ENCODE measurements at places on chromosomes 7 and 10.

DNA sequence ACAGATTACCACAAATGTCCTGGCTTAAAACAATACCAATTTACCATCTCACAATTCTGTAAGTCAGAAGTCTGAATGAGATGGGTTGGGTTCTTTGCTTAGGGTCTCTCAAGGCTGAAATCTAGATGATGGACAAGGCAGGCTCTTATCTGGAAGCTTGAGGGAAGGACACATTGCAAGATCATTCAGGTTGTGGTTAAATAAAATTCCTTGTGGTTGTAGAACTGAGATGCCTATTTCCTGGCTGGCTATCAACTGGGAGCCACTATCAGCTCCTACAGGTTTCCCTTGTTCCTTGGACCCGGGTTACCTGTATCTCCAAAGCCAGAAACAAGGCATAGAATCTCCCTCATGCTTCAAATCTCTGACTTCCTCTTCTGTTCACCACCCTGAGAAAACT is 148.4 kb downstream of the MDFIC start:
- DNase-seq, result no peak

DNA sequence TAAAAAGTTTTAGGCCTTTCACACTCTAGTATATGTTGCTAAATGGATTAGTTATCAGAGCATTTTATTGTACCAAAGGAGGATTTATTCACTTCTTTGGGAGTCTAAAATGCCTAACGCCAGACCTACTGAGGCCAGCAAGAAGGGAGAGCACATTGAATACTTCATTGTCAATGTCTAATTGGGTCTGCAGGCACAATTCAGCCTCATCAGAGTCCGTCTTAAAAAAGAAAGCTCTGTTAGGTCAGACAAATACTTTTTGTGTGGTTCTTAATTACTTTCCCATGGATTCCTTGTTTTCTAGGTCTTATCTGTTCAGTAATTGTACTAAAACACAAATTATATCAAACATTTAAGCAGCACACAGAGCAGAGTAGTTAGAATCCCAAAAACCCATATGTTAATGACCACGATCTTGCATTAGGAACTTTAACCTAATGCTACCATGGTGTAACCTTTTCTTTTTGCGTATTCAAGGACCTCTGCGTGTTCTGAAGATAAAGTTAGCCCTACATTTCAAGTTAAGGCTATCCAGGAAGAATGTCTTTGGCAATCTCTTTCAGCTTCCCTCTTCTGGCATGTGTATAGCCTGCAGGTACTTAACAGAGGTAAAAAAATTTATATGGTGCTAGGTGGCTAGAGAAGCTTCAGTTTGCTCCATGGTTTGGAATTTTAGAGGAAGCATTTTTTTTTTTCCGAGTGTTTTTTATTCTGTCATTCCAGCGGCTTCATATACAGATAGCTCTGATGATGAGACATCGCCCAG is 45.7 kb upstream of the STRIP2 start:
- DNase-seq, result no peak

- DNase-seq, result no peak
These were observed 68.1 kb downstream of the BMPER start for GRCh38 chr7:33973231-33974015.

DNA sequence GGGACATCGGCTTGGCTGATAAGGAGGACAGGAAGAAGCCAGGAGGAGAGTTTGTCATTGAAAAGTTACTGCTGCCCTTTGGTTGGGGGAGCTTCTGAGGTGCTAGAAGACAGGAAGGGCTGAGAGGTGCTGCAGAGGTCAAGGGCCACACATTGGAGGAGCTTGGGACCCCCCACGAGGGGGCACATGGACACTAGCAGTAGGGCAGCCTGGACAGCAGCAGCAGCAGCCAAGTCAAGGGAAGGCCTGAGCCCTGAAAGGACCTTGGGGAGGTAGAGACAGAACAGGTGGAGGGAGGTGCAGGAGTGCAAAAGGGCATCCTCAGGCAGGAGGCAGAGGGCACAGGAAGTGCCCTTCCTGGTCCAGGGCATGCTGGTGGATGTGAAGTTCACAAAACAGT is 439.7 kb upstream of the IGFBP3 start:
- DNase-seq, result no peak

DNA sequence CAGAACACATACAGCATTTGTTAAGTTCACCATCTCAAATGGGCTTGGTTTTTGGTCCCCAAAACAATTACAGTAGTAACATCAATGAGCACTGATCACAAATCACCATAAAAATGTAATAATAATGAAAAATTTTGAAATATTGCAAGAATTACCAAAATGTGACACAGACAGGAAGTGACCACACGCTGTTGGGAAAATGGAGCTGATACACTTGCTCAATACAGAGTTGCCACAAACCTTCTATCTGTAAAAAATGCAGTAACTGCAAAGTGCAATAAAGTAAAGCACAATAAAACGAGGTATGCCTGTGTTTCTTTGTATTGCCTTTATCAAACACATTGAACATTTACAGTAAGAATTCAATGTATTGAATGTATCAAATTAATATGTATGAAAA is 262.7 kb downstream of the CTNNA3 start:
- DNase-seq, result no peak

- DNase-seq, result no peak
These were observed 11.2 kb downstream of the SLC13A4 start for GRCh38 chr7:135716677-135717238.

- DNase-seq, result no peak
These were observed 110.3 kb downstream of the KAT6B start for GRCh38 chr10:74936577-74937265.

GRCh38 chr7:112293416-112293815 is 86.9 kb downstream of the ZNF277 start:
- no peak for DNase-seq

- no peak for DNase-seq
These were observed 181.1 kb upstream of the IMMP2L start for GRCh38 chr7:111743244-111743847.

- DNase-seq, result no peak
These were observed 3.8 kb upstream of the IL6 start for GRCh38 chr7:22723181-22723601.

GRCh38 chr10:106424981-106425380 is 739.5 kb downstream of the SORCS1 start:
- no peak for DNase-seq

GRCh38 chr7:88269586-88269985 is 37.1 kb downstream of the STEAP4 start:
- no peak for DNase-seq

DNA sequence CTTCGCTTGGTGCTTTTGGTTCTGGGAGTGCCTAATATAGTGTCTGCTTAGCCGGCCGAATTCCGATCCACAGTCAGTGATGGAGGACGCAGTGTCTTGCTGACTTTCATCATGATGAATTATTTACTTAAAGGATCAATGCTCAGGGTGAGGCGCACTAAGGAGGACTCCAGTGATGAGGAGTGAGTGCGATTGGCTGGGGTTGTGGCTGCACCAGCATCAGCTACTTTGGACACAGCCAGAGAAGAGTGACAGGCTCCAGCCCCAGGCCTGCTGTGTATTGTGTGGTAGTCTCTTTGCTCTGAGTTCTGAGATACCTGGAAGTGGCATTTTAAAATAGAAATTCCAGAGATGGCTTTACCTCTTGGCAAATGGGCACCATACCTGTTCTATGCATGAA is 73.3 kb upstream of the ANLN start:
- no peak for DNase-seq

- no peak for DNase-seq
These were observed 46.8 kb downstream of the PIK3AP1 start for GRCh38 chr10:96673318-96674099.

DNA sequence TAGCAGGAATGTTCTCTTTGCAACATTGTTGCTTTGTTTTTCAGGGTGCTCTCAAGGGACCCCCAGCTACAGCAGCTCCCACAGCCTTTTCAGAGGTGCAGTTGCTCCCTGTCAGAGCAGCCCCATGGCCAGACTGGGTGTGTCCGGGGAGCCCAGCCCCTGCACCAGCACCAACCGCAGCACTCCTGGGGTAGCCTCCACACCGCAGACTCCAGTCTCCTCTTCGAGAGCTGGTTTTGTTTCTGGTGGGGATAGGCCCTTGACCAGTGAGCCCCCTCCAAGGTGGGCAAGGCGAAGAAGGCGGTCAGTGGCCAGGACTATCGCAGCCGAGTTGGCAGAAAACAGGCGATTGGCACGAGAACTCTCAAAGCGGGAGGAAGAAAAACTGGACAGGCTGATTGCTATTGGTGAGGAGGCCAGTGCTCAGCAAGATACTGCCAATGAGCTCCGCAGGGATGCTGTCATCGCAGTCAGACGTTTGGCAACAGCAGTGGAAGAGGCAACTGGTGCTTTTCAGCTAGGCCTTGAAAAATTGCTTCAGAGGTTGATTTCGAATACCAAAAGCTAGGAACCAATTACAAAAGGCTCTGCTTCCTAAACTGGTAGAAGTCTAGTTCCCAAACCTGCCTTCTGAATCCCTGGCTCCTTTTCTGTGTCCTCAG is 5.4 kb downstream of the HSPA14 start:
- no peak for DNase-seq

DNA sequence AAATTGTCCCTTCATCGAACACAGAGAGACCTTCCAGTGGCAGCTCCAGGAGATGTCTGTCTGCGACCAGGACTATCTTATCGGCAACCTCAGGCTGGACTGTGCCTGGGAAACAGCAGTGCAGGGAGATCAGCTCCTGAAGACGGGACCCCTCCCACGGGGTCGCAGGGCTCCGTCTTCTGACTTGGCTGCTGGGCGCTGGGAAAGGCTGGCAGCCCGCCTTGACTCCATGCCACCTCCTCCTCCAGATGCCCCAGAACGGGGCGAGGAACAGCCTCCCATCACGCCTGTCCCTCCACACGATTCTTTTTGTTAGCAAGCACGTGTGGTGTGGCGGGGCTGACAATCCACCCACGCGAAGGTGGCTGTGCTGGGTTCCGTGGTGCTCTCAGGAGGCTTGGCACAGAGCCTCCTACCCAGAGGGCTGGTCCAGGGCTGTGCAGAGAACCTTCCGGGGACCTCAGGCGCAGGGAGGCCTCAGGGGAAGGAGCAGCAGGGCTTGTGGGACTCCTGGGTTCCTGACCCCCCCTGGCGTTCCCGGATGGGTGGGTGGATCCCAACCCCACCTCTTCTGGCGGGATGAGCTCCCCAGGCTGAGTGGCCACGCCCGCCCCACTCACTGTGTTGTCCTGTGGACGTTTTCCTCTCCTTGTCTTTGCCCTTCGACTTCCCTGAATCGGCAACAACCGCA is 47.6 kb upstream of the NKX6-2 start:
- no peak for DNase-seq
